ENCODE measurements at places on chromosomes 2 and 18.

DNA sequence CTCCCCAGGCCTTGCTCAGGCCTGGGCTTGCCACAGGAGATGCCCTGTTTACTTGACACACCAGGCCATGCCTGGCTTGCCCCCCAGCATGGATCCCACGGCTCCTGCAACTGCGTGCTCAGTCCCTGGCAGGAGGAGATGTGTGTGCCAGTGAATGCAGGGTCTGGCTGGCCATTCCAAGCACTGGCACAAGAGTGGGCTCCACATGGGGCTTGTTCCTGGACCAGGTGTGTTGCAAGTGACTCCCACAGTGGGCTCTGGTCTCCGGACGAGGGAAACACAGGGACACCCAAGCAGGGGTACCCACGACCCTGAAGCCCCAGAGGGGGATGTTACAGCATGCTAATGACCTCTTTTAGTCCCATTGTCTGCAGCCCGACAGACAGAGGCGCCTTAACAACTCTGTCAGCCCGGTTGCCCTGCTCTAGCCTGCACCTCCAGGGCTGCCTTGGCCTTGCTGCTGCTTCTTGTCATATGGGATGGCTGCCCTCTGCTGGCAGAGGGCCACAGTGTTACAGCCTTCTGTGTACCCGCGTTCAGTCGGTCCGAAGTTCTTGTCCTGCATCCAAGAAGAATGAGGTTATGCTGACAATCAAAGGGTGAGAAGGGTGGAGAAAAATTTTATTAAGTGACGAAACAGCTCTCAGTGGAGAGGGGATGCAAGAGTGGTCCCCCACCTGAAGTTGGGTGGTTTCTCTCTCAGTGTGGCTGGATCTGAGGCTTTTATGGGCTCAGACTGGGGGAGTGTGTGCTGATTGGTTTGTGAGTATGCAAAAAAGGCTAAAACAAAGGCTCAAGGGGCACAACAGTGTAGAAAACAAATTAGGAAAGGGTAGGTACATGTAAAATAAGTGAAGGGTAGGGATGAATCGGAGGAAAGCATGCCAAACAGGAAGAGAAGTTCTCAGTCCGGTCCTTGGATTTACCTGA lies 180.4 kb downstream of the MBD5 start:
- DNase-seq, result no peak

- DNase-seq, result no peak
Measured at GRCh38 chr18:46424898-46425297, 232.1 kb downstream of the LOXHD1 start.

- no peak for DNase-seq
Measured at GRCh38 chr2:67752199-67752598, 310.6 kb downstream of the C1D start.

GRCh38 chr18:63449426-63449825 lies 27.1 kb upstream of the VPS4B start:
- no peak for DNase-seq

GRCh38 chr2:1591978-1592907 lies 152.1 kb downstream of the PXDN start:
- no peak for DNase-seq

DNA sequence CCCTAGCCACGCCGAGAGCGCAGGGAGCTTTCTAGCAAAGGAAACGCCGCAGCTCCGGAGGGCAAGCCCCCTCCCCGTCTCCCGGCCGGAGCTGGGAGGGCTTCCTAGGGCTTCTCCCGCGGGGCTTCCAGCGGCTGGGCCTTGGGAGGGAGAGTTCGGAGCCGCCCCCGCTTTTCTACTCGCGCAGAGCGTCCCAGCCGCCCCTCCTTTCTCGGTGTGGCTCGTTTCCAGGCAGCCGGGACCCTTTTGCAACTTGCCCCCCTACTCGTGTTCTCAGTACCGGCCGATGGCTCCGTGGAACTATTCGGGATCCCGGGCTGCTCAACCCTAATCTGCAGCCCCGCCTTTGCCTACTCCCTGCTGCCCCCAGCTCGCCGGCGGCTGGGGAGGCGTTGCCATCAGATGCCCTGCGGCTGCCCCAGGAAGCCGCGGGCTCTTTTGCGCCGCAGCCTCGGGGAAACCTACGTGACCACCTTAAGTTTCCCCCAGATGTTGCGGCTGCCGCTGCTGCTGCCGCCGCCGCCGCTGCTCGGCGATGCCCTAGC lies 1.5 kb upstream of the NR4A2 start:
- no peak for DNase-seq

- DNase-seq, result no peak
Measured at GRCh38 chr2:224479826-224480225, 77.9 kb upstream of the FAM124B start.

DNA sequence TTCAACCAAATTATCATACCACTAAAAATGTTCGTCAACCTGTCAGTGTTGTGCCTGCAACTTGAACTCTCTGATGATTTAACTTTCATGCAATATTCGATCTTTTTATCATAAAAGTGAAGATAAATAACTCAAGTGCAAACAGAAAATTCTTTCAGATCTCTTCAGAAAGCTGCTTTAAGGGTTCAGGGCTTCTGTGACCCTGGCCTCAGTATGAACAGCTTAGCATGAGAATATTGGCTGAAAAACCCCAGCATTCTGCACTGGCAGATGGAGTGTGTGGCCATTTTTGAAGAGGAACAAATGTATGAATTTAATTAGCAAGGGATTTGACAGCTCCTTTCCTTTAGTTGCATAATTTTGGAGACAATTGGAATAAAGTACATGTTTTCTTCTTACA lies 851.4 kb upstream of the SOX11 start:
- DNase-seq, result no peak

DNA sequence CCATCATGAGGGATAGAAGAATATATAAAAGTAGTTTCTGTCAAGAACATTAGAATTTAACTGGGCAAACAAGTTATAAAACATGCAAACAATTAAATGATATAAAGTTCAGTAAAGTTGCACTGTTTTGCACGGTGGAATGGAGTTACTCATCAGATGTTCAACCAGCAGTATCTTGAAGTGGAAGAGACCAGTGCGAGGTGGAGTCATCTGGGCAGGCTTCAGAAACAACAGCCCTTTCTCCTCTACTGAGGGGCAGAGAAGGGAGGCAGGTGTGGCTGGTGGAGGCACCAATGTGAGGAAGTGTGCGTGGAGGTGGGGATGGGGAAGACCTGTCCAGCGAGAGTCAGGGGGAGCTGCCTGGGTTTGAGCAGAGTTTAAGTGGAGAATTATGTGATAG lies 7.5 kb downstream of the EFR3B start:
- DNase-seq, result no peak

DNA sequence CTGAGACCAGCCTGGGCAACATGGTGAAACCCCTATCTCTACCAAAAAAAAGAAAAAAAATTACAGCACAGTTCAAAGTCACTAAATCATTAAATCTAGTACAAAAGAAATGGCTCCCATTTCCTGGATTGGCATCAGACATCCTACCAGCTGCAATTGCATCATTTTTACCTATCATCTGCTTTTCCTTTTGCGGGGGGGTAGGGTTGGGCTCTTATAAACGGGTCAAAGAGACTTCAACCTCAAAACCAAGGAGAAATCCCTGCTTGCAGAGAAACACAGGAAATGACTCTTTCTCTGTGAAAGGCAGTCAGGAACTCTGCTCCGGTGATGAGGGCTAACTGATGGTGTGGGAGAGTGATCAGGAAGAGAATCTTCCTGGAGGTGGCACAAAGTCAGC lies 45.3 kb upstream of the RFX8 start:
- no peak for DNase-seq

DNA sequence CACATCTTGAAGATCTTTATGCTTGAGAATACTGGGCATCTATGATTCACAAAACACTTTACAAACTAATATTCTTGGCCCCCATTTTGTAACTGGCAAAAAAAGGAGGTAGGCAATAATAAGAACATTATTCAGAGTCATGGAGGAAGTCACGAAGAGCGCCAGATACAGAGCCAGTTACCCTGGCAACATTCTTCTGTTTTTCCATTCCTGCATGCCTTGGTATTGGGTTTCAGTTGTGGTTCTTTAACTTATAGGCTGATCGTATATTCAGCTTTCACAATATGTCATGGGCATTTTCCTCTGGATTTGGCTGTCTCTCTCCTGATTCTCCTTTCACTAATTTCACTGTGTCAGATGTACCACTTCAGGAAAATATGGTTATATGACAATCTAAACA lies 234.7 kb downstream of the HRH4 start:
- no peak for DNase-seq

DNA sequence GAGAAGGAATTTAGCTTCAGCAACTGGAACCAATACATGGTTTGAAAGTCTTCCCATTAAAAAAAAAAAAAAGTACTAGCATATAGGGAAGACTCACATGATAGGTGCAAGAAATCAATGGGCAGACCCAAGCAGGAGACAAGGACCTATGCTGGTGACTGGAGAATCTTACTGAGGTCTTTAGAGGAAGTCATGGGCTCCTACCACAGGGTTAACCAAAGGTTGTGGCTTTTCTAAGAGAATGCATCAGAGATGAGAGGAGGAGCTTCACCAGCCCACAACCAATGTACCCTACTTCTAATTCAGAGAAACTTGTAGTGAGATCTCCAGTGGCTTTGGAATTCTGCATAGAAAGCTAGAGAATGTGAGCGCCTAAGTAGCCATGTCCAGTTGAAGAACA lies 207.4 kb downstream of the NCKAP5 start:
- no peak for DNase-seq

GRCh38 chr18:72674710-72675109 lies 130.6 kb upstream of the CBLN2 start:
- no peak for DNase-seq

GRCh38 chr2:144510294-144510991 lies 9.5 kb downstream of the ZEB2 start:
- DNase-seq, result no peak

DNA sequence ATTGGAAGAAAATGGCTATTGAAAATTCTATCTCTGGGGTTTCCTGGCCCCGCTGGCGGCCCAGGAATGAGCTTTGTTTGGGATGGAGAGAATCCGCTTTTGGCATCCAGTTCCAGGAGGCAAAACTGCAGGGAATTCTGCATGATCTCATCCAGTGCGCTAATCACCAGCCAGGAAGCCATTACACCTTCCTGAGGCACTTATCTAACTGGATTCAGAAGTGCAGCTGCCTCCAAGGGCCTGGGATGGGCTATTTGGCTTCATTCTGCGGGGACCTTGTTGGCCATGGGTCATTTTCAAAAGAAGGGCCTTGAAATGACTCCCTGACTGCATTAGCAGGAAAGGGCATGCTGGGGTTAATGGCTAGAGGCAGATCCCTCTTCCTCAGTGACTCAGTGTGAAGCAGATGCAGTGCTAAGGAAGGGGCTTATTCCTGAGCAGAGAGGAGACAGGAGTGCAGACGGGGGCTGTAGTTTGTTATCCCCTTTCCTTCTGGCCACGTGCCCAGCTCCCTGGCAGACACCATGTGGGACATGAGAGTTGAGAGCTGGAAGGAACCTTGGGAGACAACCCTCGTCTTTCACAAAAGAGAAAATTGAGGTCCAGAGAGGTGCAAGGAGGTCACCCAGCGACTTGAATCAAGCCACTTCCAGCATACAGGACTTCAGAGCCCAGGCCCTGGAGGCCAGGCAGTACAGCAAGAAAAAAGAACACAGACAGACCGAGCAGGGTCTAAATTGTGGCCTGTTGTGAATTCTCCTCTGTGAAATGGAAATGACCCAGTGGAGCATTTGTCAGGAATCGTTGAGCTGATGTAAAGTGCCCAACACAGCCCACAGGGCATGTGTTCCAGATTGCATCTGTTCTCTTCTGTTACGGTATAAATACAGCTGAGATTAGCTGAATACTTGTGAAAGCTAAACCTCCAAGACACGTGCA lies 161.8 kb downstream of the PRKCE start:
- no peak for DNase-seq

GRCh38 chr18:61738488-61738887 lies 154.3 kb downstream of the RNF152 start:
- DNase-seq, result no peak

DNA sequence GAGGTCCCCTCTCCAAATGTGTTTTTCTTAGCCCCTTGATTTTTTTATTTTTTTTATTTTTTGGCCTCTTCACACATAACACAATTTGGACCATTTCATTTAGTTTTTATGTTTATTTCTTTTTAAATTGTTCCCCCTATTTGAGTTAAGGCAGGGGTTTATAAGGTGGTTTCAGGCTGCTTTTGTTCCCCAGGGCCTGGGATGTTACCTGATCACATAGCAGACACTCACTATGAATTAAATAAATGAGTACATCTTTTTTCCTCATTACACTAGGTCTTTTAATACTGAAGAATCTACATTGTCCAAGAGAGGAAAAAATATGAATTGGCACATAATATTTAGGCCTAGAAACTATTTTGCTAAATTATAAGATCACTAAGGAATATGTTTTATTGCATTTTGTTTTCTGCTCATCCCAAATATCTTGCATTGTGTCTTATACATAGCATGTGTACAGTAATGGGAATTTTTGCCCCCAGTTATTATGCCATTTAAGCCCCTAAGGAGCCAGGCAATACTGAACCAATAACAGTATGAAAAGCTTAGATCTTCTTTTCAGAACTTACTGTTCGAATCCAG lies 112.4 kb upstream of the MAPRE2 start:
- DNase-seq, result no peak

DNA sequence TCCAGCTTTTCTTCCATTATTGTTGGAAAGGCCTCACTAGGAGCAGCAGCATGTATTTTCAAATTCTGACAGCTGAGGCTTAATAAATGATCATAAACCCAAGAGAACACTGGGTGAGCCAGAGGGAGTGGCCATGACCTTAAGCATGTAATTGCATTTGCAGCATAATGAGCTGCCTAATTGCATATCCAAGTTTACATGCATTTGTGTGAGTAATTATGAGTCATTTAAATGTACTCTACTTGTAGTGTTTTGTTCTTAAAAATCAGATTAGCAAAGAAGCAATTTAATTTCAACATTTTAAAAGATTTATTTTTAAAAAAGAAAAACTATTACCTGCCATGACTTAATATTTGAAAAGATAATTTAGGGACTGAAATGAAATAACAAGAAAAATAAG lies 74.8 kb downstream of the NOL10 start:
- DNase-seq, result no peak

- DNase-seq, result no peak
Measured at GRCh38 chr2:160415991-160416390, 77.6 kb downstream of the RBMS1 start.
